ENCODE measurements at places on chromosomes 4 and X.

- DNase-seq = no peak
These were observed 1.6 kb downstream of the BANK1 start for GRCh38 chr4:101792056-101792590.

DNA sequence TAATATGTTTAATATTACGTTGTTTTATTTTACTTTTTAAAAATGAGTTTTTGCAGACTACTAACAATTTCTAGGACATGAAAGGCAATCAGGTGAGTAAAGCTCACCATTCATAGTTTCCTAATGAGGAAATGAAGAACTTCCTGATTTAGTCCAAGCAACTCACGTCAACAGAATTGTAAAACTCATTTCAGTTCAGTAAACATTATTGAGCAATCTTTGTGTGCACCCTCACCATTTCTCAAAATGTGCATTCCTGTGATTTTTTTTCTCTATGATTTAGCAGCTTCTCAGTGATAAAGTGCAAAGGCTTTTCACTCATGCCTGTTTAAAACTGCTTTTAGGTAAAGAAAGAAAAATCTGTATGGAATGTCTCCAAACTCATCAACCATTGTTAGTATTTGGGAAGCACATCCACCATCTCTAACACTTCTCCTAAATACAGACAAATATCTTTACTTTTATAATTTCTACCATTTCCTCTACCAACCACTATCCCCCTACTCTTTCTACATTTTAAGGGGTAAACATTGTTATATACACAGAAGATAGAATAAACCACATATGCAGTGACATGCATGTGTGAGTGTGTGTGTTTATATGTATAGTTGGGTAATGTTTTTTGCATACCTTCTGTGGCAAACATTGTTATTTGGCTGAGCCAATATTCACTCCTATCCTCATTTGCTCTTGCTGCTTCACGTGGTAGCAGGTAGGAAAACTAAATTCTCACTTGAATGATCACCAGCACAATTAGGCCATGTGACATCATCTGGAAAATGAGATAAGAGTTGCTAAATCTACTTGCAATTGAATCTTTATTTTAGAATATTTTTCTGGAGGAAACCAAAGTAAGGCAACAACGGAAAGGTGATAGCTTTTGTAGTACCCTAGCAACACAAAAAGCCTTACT is 54.7 kb upstream of the PRDM8 start:
- DNase-seq = no peak

DNA sequence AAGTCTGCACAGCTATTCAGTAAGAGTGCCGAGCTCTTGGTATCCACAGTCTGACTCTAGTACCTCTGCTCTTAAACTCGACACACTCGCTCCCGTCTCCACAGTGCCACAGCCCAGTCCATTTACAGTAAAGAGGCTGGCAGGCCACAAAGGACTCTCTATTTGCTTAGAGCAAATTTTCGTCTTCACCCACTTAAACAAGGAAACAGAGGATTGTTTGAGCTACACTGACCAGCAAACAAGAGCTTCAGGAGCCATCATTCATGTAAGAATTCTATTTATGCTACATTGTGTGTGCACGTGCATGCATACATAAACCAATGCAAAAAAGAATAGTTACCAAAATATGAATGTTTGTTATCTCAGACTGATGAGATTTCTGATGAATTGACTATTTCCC is 290.2 kb downstream of the USP46 start:
- DNase-seq = no peak

DNA sequence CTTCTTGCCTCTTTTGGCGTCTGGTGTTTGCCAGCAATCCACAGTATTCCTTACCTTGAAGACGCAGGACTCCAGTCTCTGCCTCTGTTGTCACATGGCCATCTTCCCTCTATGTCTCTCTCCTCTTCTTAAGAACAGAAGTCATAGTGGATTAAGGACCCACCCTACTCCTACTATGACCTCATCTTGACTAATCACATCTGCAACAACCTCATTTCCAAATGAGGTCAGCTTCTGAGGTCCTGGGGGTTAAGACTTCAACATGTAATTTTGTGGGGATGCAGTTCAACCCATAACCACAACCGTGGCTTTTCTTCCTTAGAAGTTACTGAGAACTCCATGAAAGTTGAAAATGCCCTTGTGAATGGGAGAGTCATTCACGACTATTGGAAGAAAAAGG is 23.3 kb downstream of the TLR8 start:
- DNase-seq = no peak

DNA sequence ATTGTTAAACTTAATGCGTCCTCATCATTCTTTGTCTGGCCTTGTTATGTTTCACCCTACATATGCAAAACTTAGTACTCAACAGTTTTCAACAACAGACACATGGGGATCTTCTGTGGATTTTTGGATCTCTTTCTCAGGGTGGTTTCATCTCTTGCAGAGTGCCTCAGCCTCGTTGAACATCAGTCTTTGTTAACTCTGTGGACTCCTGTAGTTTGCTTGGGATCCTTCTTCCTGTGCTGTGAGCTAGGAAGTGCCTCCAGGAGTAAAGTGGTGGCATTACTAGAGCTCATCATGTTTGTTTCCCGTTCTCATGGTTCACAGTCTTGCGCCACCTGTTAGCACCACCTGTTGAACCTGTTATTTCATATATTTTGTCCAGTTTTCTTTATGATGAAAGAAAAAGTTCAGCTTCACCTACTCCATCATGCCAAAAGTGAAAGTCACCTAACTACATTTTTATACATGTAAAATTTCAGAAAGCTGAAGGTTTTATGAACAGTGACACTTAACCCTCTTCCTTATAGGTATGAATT is 27.5 kb upstream of the NDUFC1 start:
- no peak for DNase-seq

GRCh38 chr4:136183513-136183912 is 1348.8 kb downstream of the PCDH18 start:
- DNase-seq = no peak

DNA sequence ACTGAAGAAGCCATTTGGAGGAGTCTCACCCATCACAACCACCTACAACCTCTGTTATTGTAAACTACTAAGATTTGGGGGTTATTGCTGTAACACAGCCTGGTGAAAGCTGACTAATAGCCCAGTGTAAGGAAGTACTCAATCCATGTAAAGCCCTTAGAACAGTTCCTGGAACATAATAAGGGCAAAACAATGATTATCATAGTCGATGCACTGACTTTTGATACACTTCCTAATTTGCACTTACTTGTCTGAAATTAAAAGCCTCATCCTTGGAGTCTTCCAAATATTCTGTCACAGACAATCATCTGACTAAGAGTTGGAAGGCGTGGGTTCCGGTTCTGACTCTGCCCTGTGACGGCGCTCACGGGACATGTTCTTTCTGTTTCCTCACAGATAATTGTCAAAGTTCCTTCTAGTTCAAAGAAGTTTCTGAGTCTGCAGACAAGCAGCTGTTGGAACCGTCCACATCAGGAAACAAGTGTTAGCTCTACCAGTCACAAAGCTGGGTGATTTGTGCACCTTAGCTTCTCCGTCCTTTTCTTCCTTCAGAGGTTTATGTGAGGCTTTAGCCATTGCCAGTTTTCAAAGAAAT is 33.4 kb upstream of the RASGEF1B start:
- no peak for DNase-seq

DNA sequence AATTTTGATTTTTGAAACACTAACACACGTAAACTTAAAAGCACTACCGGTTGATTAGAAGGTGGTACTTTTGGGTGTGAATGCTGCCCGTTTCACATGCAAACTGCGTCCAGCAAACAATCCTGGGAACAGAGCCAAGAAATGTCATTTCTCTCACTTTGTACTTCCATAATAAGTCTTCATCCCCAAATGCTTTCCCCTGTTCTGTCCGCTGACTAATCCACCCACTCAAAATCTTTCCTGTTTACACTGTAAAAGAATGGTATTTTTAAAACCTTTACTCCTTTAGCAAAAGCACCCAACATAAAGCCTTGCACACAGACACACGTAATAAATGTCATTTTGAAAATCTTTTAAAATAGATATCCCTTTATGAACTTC is 39.1 kb upstream of the PDLIM5 start:
- DNase-seq = no peak

DNA sequence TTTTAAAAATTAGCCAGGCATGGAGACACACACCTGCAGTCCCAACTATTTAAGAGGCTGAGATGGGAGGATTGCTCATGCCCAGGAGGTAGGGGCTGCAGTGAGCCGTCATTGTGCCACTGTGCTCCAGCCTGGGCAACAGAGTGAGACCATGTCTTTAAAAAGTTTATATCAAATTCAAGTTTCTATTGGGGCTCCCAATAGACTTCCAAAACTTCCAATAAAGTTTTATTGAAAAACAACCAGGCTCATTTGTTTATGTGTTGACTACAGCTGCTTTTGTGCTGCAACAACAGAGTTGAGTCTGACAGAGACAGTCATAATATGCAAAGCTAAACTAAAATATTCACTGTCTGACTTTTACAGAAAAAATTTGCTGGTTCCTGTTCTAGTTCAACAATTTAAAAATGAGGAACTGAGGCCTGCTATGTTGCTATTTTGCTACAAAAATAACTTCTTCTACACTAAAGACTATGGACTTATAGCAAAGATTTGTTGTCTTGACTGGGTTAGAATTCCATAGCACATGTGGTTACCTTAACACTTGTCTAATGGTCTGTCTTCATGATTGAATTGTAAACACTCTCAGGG is 63.3 kb upstream of the RELL1 start:
- DNase-seq = no peak

DNA sequence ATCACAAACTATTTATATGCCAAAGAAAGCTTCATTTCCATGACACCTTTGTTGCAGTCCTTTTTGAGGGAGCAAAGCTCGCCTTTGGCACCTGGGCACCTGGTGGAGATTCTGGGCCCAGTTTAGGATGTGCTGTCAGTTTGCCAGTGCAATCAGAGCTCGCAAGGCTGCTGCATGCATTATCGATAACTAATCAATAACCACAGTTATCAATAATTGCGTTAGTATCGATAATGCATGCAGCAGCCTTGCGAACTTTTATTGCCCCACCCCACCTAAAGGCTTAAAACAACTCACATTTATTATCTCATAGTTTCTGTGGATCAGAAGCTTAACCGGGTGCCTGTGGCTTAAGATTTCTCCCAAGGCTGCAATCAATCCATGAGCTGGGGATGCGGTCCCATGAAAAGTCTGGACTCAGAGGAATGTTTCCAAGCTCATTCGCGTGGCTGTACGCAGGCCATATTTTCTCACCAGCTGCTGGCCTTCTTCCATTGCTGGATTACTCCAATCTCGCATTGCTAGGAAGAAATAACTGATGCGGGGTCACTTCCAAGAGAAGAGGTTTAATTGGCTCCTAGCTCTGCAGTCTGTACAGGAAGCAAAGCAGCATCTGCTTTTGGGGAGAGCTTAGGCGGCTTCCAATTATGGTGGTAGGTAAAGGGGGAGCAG is 6.2 kb upstream of the AFAP1 start:
- no peak for DNase-seq

DNA sequence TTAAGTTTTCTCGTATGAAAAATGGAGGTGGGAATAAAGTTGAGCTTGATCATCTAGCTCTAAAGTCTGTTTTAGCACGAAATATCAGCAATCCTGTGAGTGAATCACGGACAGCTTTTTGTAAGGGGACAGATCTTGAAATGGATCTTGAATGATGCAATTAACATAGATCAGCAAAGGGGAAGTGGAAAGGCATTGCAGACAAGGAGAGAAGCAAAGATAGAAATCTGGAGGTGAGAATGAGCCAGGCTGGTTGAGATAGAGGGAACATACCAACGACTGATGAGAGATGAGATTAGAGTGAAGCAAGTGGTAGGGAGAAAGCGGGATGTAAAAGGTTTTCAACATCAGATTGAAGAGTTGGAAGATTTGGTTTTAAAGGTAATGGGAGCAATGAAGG is 4.6 kb upstream of the DGKK start:
- no peak for DNase-seq

GRCh38 chr4:168411318-168412150 is 68.8 kb downstream of the DDX60L start:
- DNase-seq = no peak

- no peak for DNase-seq
These were observed 1473.4 kb upstream of the TENM3 start for GRCh38 chr4:180769791-180770190.

- no peak for DNase-seq
These were observed 12.9 kb upstream of the WDR19 start for GRCh38 chr4:39169426-39169825.

DNA sequence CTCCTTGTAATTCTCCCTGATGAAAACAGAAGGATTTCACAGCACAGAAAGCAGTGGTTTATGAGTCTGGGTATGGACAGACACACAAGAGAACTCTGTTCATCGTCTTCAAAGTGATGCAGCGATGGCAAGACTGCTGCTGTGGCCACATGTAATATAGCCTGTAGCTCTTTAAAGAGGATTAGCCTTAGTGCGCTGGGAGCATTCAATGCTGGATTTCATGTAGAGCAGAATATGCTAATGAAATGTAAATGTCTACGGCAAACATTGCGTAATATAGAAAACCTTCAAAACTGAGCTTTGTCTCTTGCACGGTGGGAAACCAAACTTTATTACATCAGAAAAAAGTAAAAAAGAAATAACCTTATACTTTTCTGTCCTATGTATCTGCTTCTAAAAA is 42.9 kb downstream of the ALPK1 start:
- DNase-seq = no peak

DNA sequence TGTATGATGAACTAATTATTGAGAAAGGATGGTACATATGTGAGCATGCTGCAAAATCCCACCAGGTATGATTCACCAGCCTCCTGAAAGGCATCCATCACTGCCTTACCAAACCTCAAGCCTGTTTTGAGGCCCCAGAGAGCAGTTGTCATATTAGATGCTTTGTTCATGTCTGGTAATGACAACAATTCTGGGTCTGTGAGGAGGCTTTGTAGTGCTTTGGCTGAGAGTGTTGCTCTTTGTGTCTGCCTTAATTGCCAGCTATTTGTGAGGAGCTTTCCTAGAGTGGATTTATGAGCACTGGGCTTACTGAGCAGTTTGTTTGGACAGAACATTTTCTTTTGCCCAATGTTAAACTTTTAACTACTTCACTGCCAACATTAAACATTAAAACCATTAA is 69.2 kb downstream of the HEPH start:
- no peak for DNase-seq

GRCh38 chr4:5788144-5788543 is 77.1 kb downstream of the EVC start:
- no peak for DNase-seq

DNA sequence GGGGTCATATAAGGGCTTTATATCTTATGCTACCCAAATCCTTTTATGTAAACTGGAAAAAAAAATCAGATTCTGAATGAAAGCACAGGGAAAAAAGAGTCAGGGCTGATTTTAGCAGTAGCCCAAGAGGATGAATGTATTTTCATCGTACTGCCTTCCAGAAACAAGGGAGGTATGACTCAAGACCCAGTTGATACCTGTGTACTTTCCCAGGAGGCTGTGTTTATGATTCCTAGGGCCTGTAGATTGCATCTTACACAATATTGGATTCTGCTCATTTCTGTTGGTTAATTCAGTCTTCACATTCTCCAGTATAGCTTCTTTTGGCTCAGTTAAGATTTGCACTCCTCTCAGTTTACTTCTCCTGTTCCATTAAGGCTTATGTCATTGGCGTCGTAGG is 127.9 kb upstream of the LIMCH1 start:
- DNase-seq = no peak

DNA sequence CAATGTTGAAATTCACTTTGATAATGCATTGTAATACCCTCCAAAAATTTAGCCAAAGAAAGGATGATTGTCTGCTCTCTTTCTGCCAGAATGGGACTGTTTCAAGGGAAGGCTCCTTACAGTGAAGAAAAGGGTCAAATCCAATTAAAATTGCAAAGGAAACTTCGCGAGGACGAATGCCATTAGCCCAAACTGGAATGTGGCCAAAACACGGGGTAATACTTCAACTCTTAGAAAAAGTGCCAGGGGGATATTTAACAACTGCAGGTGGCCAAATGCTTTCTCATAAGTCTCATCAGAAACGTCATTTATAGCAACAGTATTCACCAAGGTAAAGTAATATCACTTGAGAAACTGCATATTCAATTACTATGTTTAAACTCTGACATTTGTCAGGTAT is 29.0 kb downstream of the NKX3-2 start:
- no peak for DNase-seq
